ENCODE measurements at places on chromosomes 5 and 9. TPM values are rescaled to one million over a fixed set of nuclear protein-coding genes. Genes with fewer than 3 reads are reported as not detected.

ZFP2 gene
- 0.78 TPM for total RNA-seq

GRCh38 chr5:171162596-171162995 is 146.5 kb upstream of the TLX3 start:
- peak; percentile 39 for DNase-seq

GRCh38 chr5:167943343-167943742 is 348.1 kb upstream of the WWC1 start:
- no peak for DNase-seq

- DNase-seq = no peak
Observed at GRCh38 chr5:180644129-180644824, 5.1 kb downstream of the FLT4 start.

MEF2C gene
- 1.4 TPM for total RNA-seq

ADAM19 gene
- 21.4 TPM for total RNA-seq

GRCh38 chr5:112401924-112402323 is 17.2 kb downstream of the EPB41L4A start:
- DNase-seq = no peak

ARSB gene
- total RNA-seq = 13.7 TPM

DNA sequence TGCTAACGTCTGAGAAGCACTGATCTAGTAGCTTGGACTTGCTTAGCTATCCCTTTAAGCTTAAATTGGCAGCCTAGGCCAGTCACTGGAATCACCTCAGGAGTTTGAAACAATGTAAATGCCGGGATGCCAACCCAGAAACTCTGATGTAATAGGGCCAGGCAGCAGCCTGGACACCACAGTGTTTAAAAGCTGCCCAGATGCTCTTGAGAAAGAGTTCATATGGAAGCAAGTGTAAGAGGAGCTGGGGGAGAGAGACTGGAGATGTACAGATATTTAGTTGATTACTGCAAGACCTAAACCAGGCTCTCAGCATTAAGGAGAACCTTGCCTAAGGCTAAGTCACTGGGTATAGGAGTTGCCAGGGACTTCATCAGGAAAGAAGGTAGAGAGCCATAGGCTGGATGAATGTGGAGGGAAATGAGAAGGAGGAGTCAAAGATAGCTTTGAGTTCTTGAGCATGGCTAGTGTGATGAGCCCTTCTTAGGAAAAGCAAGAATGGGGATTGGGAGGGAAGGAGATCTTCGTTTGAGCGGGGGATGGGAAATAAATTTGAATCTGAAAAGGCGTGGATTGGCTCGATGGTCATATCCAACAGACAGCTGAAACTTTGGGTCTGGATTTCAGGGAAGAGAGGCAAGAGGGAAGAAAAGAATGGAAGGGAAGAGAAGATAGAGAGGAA is 392.9 kb upstream of the WWC1 start:
- DNase-seq = peak; percentile 40

PCDHGA10 gene
- 2.2 TPM for total RNA-seq

DNA sequence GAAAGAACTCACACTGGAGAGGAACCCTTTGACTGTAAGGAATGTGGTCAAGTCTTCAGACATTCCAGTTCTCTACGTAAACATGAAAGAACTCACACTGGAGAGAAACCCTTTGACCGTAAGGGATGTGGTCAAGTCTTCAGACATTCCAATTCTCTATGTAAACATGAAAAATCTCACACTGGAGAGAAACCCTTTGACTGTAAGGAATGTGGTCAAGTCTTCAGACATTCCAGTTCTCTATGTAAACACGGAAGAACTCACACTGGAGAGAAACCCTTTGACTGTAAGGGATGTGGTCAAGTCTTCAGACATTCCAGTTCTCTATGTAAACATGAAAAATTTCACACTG is 32.6 kb downstream of the MAPK9 start:
- no peak for DNase-seq

ZBED3 gene
- total RNA-seq = 6.6 TPM

SH3RF2 gene
- total RNA-seq = 0.95 TPM

FKBP15 gene
- total RNA-seq = 13.9 TPM

DNA sequence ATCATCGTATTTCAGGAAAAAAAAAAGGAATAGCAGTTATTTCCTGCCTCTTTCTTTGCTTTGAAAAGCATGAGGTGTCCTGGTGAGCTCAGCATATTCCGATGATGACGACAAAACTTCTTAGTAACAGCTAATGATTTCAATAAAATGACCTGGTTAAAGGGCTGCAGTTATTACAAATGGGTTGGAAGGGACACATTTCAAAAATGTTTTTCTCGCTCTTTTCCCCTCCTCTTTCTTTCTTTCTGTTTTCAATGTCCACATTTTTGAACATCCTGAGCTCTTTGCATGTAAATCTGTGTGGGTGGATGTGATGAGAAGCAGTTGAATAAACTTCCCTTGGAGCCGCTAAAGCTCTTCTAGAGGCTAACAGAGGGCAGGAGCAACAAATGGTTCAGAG is 186.8 kb upstream of the SLC27A6 start:
- no peak for DNase-seq

DNA sequence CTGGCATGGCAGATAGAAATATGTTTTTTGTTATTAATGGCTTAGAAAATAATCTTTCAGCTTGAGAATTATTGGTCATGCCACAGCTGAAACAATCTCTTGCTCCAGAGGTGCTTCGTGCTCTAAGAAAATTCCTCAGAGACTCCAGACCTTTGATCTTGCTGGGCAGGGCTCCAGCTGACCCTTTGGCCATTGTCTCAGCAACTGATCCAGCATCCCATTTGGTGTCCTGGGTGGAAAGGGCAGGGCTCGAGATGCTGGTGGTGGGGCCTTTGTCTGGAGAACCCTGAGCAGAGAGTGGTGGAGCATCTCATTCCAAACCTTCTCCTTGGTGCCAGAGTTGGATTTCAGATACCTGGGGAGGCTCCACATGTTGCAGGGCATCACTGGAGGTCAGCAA is 43.2 kb upstream of the PIK3R1 start:
- no peak for DNase-seq

GRCh38 chr5:141155540-141156374 is 5.9 kb downstream of the PCDHB6 start:
- no peak for DNase-seq

DNA sequence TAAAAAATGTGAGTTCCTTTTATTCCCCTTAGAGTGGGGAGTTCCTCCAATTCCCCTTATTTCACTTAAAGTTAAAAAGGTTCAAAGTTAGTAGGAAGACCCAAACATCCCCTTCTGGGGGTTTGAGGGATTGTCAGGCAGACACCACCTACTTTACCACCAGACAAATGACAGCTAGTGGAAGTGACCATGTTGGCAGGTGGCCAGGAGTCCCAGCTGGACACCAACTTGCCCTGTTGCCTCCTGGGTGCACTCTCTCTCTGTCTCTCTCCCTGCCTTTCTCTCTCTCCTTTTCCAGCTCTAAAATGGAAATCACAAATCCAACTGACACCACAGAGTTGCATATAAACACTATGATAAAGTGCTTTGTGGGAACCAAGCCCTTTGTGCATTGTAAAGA is 307.7 kb upstream of the TLE4 start:
- no peak for DNase-seq

DNA sequence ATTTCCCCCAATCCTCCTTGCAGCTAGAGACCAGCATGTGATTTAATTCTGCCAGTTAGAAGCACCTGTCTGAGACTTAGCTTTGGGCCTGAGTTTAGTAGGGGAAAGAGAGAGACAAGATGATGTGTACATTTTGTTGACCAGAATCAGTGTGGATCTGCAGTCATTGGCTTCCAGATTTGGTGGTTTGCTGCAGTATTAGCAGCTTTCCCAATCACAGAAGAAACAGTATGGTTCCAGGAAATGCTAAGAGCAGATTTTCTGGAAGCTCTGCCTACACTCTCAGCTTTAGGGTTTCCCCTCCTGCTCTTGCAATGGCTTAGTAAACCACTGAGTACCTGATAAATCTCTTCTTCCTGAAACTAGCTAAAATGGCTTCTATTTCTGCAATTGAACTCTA is 48.8 kb upstream of the FREM1 start:
- no peak for DNase-seq

- no peak for DNase-seq
Observed at GRCh38 chr5:119120893-119121292, 50.0 kb downstream of the DMXL1 start.

ADAMTS6 gene
- total RNA-seq = 1.7 TPM

GPR150 gene
- total RNA-seq = not detected

DNA sequence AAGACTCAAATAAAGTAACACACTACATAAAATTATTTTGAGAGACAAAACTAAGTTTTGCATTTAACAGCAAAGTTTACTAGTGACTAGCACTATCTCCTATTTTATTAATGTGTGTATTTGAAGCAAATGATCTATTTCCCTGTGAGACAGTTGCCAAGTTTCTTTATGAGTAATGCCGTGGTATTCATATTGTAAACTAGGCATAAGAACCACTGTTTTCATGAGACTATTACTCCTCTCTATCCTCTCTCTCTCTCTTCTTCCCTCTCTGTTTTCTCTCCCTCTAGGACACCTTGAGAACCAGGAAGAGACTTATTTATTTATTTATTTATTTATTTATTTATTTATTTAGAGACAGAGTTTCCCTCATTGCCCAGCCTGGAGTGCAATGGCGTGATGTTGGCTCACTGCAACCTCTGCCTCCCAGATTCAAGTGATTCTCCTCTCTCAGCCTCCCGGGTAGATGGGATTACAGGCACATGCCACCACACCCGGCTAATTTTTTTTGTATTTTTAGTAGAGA is 61.1 kb downstream of the MLANA start:
- DNase-seq = no peak

DNA sequence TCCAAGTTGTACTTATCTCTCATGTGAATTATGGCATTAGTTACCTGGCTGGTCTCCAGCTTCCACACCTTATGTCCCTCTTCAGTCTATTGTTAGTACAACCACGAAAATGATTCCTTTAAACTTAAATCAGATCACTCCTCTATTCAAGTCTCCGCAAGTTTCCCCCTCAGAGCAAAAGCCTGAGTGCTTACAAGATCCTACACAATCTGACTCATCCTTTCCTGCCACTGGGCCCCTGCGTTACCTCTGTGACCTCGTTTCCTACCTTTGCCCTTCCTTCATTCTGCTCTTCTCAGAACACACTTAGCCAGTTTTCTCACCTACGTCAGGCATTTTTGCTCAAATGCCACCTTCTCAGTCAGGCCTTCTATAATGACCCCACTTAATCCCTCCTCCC is 45.1 kb upstream of the GLIS3 start:
- DNase-seq = no peak

- no peak for DNase-seq
Observed at GRCh38 chr5:175837171-175837699, 34.1 kb upstream of the CPLX2 start.

DNA sequence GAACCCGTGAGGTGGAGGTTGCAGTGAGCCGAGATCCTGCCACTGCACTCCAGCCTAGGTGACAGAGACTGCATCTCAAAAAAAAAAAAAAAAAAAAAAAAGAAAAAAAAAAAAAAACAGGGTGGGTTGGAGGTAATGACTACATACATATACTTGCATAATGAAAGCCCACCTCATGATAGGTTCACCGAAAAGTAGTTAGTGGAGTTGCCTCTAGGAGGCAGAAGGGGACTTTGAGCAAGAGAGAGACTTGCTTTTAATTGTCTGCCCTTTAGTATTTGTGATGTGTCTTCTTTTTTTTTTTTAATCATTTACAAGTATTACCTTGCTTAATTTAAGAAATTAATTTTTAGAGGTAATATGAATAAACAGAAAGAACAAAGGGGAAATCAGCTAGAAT is 99.8 kb downstream of the PPARGC1B start:
- DNase-seq = no peak

MEGF10 gene
- 43.2 TPM for total RNA-seq

HMGCS1 gene
- 230 TPM for total RNA-seq

- no peak for DNase-seq
Observed at GRCh38 chr9:121725008-121725775, 73.8 kb downstream of the DAB2IP start.

- no peak for DNase-seq
Observed at GRCh38 chr5:65734921-65735320, 12.9 kb downstream of the NLN start.

SHC3 gene
- total RNA-seq = 7.1 TPM

GRCh38 chr5:157161996-157162395 is 4.1 kb downstream of the GARIN3 start:
- DNase-seq = no peak

LCN10 gene
- 2.8 TPM for total RNA-seq

ROPN1L gene
- 0.73 TPM for total RNA-seq

DNA sequence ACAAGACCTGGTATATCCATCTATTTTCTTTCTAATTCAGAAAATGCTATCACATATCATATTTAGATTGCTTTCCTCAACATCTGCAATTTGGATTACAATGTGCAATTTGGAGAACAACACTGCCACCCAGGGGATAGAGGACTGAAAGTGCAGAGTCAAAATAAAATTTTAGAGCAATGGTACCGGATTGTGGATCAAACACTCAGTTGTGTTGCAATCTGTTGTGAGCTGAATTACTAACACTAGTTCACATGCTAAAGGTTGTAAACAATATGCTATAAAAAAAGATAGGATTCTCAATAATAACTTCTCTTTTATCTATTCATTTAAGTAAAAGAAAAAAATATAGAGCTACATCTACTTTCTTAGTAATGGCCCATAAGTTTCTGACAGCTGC is 11.9 kb upstream of the SRFBP1 start:
- no peak for DNase-seq

DNA sequence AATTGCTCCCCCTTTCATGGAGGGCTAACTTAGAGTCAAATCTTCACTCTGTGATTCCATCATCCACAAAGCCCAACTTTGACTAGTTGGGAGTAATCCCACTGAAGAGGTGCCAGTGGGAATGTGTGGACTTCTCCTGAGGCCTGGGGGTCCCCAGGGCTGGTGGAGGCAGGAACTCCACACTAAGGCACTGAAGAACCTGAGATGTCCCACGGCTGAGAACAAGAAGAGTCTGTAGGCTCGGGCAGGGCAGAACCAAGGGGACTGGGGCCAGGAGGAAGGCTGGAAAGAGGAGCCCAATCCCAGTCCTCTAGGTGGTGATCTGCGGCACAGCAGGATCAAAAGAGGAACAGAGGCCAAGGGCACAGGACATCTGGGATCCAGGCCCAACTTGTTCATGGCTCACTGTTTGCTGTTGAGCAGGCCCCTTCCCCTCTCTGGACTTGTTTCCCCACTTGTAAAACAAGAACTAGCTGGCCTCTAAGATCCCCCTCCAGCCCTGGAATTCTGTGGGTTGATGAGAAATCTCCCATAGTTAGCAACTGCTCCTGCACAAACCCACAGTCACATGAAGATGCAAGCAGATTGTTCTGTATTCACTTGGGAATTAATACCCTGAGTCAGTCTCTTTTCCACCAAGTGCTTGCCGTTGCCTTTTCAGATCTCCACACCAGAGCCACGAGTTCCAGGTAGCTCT is 32.7 kb upstream of the ALDH1B1 start:
- DNase-seq = no peak

GRCh38 chr9:76045221-76045620 is 154.7 kb downstream of the PCSK5 start:
- DNase-seq = no peak

- no peak for DNase-seq
Observed at GRCh38 chr5:108530706-108531105, 148.8 kb upstream of the FBXL17 start.

GRCh38 chr9:133109931-133110650 is 10.9 kb downstream of the RALGDS start:
- no peak for DNase-seq
